ENCODE measurements at places on chromosomes 4 and X.

- H3K27ac ChIP-seq, result no peak overlapping the region
- no peak overlapping the region for H3K4me3 ChIP-seq
- H3K4me1 ChIP-seq, result no peaks in the 10 kb centered on the region
- no peak for DNase-seq
Observed at GRCh38 chr4:101835121-101835904, 44.8 kb downstream of the BANK1 start.

DNA sequence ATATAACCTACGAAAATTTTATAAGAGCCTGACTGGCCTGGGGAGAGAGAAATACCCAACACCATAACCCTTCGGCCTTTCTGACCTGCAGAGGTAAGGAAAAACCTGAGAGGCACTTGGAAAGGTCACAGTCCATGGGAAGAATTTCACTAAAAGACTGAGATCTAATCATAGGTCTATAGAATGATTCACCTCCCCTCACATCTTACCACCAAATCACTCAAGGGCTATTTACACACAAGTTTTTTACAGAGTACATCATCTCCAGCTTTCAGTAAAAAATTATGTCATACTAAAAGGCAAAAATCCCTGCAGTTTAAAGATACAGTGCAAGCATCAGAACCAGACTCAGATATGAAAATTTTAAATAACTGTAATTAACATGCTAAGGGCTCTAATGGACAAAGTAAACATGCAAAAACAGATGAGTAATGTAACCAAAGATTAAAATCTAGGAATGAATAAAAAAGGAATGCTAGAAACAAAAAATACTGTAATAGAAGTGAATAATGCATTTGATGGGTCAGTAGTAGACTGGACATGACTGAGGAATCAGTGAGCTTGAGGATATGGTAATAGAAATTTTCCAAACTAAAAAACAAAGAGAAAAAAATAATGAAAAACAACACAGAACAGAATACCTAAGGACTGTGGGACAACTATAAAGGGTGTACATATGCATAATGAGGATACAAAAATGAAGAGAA, 32.1 kb upstream of the SLC16A2 start:
- no peak overlapping the region for H3K4me3 ChIP-seq
- no peak for DNase-seq
- H3K4me1 ChIP-seq, result no peaks in the 10 kb centered on the region
- H3K27ac ChIP-seq, result no peak overlapping the region
- no peaks in the 10 kb centered on the region for H3K36me3 ChIP-seq
- H3K27me3 ChIP-seq, result no peaks in the 10 kb centered on the region

GRCh38 chr4:98485816-98486345, 172.5 kb downstream of the TSPAN5 start:
- no peak for DNase-seq
- H3K27me3 ChIP-seq, result no peaks in the 10 kb centered on the region
- H3K27ac ChIP-seq, result no peak overlapping the region
- no peaks in the 10 kb centered on the region for H3K36me3 ChIP-seq

GRCh38 chr4:8240211-8241041, 29.1 kb upstream of the HTRA3 start:
- no peaks in the 10 kb centered on the region for H3K27me3 ChIP-seq
- H3K4me3 ChIP-seq, result no peak overlapping the region
- H3K4me1 ChIP-seq, result peaks cover 14% of the 10 kb centered on the region
- no peak overlapping the region for H3K27ac ChIP-seq

GRCh38 chr4:173866322-173867026, 336.4 kb upstream of the HAND2 start:
- H3K27ac ChIP-seq, result no peak overlapping the region
- no peaks in the 10 kb centered on the region for H3K4me1 ChIP-seq
- H3K36me3 ChIP-seq, result no peaks in the 10 kb centered on the region
- DNase-seq, result no peak
- H3K27me3 ChIP-seq, result no peaks in the 10 kb centered on the region

DNA sequence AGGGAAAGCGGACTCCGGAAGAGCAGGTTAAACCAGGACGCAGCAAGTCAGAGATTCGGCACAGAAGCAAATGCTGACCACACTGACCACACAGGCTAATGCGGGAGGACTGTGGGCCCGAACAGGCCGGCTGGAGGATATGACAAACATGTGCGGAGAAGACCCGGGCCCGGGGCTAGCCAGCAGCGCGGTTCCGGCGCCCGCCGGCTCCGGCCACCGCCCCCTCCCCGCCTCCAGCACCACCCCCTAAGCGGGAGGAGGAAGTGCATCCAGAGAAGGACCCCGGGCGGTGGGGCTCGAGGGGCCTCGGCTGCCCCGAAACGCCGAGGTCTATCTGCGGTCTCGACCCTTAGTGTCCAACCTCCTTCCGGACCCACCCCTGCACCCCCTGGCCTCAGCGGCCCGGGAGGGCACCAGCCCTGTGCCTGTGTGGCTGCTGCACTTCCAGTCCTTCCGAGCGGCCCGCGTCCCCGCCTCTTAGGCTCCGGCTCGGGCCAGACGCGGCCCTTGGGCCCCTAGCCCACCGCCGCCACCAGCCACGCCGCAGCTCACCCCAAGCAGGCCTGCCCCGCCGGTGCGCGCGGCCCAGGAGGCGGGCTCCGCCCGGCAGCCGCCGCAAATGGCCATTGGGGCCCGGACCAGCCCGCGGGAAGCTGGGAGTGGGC, 2.1 kb downstream of the ELOVL6 start:
- H3K27me3 ChIP-seq, result no peaks in the 10 kb centered on the region
- H3K4me1 ChIP-seq, result peaks cover 27% of the 10 kb centered on the region
- H3K27ac ChIP-seq, result peak overlapping the region; percentile 74
- H3K36me3 ChIP-seq, result no peaks in the 10 kb centered on the region
- DNase-seq, result no peak

DNA sequence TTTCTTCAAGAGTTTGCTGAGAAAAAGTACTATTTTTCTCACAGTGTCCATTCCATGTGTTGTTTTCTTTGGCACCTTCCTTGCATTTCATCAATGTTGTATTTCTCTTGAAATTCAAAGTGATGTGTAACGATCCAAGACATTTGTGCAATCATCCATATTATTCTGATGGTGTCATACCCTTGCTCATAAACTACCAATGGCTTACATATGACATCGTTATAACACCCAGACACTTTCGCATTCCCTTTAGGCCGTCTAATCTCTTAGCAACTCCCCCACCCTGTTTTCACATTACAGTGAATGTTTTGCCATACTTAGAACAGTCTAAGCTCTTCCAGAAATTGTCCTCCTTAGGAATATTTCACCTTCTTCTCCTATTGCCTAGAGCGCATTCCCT, 1779.0 kb downstream of the PCDH7 start:
- no peak for DNase-seq
- no peak overlapping the region for H3K4me3 ChIP-seq
- H3K27me3 ChIP-seq, result no peaks in the 10 kb centered on the region
- H3K36me3 ChIP-seq, result no peaks in the 10 kb centered on the region

- no peaks in the 10 kb centered on the region for H3K36me3 ChIP-seq
- no peaks in the 10 kb centered on the region for H3K4me1 ChIP-seq
- no peaks in the 10 kb centered on the region for H3K27me3 ChIP-seq
Observed at GRCh38 chrX:100600758-100601157, 16.0 kb downstream of the TNMD start.

DNA sequence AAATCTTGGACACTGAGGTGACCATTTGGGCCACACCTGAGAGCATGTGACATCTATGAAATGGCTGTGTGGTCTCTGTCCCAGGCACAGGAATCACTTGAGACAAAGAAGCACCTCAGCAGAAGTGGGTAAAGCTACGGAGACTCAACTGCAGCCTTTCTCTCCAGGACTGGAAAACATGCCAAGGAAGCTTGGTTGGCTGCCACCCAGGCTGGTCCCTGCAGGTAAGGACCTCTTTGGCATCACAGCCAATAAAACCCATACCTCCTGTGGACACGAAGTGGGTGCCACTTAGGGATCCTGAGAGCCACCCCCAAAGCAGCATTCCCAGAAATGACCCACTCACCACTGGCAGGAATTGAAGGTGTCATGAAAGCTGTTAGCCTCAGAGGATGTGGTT, 74.6 kb downstream of the LEF1 start:
- no peak overlapping the region for H3K4me3 ChIP-seq
- no peaks in the 10 kb centered on the region for H3K27me3 ChIP-seq
- H3K4me1 ChIP-seq, result peaks cover 79% of the 10 kb centered on the region
- DNase-seq, result no peak
- peaks cover 8% of the 10 kb centered on the region for H3K36me3 ChIP-seq

DNA sequence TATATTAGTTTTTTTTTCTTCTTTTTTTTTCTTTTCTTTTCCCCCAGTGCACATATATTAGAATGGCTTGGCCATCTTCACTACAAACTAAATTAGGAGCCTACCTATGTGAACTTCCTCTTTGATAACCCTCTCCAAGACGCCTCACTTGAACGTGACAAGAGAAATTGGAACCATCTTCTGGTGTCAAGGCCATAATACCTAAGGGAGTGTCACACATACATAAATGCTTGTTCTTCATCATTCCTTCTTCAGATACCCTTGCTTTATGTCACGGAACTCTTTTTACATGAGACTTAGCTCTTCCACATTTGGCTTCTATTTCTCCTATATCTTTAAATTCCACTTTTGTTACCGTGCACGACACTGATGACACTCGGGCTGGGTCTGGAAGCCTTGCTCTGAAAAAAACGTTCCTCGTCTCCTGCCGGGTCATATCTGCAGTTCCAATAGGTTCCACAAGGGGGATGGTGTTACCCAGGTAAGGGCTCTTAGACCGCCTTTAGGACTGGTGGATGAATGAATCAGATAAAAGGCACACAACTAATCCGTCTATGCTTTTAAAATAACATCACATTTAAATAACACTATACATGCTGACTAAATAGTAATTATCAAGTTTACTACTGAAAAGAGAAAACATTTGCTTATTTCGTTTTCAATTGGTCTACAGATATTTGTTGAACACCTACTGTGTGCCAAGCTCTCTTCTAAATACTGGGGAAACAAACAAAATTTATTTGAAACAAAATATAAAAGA, 19.9 kb downstream of the DGAT2L6 start:
- no peak overlapping the region for H3K27ac ChIP-seq
- no peaks in the 10 kb centered on the region for H3K36me3 ChIP-seq
- H3K27me3 ChIP-seq, result no peaks in the 10 kb centered on the region
- H3K4me1 ChIP-seq, result no peaks in the 10 kb centered on the region
- DNase-seq, result peak; percentile 69
- no peak overlapping the region for H3K4me3 ChIP-seq

Data from CD4-positive, alpha-beta memory T cell (primary cell).